ENCODE measurements at places on chromosomes 3 and 15.

DNA sequence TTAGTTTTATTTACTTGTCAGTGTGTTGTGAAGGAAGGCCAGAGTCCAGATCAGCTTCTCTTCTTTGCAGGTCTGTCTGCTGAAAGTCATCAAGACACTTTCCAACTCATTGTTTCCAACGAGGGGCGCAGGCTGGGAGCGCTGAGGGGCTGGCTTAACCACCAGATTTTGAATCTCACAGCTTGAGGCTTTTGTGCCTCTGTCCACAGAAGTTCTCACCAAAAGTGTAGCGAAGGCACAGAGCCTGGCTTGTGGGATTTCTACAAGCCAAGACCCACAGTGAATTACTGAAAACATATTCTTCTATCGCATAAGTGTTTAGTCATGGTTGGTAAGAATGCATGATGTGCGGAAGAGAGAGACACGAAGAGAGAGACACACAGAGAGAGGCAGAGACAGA, 35.2 kb downstream of the BHLHE40 start:
- DNase-seq = no peak

GRCh38 chr15:80154336-80154735, 1.5 kb downstream of the FAH start:
- DNase-seq = no peak

DNA sequence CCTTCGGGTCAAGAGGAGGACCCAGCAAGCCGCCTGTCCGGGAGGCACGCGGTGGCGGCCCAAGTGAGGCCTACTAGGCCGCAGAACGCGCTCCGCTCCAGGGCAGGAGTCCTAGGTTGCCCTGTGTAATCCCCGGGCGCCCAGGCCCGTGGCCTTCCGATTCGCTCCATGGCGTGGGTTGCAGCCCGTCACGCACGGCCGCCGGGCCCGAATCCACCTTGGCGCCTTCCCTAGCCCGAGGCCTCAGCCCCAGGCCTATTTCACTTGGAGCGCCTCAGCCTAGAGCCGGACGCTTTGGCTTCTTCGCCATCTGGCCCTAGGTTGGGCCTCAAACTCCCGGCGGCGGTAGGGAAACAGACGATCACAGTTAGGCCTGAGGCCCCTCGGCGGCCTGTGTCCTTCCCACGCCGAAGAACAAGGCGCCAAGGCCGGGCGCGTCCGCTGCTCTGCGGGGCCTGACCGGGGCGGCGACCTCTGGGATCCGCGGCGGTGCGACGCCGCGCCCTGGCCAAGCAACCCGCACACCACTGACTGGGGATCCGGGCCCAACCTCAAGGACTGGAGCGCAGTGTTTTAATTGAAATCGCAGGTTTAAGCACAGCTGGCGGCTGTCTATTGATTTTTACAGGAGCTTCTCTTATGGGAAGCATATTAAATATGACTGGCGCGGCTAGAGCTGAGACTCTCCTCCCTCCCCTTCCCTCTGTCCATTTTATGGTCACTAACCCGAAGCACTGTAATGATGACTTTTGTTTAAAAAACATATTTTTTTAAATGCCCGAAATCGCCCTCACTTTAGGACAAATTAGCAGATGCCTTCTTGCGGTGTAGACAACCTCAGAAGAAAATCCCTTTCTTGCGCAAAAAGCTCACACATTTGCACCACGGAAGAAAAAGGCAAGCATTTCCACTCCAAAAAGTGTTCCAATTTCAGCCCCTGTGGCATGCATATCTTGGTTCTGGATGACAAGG, 3.8 kb upstream of the FEZF2 start:
- DNase-seq = no peak

DNA sequence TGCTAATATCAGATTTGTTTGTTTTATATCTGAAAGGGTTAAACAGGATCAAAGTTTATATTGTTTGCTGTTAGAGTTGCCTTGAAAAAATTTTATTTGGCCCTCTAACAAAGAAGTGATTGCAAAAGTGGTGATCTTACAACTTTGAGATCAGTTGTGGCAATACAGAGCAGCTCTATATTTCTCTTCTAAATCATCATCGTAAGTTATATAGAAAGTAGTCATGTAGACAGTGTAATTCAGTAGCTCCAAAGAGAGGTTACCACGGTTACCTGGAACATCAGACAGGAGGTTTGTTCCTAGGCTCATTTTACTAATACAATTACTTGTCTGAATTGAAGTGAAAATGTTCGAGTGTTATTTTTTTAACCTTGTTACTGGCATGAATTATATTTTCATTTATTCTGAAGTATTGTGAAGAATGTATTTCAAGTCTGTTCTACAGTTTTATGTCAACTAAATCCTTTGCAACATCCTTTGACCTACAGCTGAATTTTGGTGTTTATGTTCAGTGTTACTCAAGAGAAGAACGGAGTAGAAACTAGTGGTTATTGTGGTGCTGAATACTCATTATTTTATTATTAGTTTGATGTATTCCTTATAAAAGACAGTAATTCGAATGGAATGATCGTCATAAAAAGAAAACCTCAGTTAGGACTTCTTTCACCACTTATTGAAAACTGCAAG, 214.2 kb downstream of the NAALADL2 start:
- DNase-seq = peak; percentile 6

DNA sequence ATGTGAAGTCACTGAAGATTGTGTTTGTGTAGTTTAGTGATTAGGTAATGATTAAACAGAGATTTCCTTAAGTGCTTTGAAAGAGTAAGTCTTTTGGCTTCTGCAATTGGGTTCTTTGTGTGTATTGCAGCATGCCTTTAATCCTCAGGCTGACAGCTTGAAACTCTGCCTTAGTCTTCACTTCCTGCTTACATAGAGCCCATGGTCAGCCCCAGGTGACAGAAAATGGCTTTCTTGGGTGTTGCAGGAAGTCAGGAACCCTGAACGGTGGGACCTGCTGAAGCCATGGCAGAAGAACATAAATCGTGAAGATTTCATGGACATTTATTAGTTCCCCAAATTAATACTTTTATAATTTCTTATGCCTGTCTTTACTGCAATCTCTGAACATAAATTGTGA, 61.3 kb downstream of the KBTBD8 start:
- no peak for DNase-seq

DNA sequence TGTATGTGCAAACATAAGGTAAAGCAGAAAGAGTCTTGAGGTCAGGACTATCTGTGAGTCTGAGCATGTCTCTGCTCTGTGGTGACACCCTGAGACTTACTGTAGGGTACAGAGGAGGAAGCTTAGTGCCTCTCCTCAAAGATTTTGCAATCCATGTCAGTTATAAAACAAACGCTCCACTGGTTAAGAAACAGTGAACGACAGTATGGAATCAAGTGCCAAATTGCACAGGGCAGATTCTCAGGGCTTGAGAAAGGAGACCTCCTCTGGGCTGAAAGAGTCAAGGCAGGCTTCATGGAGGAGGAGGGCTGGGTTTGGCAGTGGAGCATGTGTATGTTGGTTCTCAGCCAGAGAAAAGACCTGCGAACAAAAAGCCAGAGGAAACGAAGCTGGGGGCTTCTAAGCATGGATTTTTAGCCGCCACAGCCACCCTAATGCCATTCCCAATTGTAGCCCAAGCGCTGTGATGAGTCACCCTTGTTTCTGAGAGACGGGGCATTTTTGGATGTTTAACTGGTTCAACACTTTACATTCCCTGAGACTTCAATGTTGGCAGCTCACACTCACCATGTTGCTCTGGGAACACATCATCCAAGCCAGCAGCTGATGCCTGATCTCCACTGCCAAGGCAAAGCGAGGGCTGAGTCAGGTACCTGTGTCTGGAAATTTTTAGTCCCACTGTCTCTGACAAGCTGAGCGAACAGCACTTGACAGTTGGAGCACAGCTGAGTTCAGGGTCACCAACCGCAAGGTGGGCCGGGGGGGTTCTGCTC, 3.4 kb upstream of the DGKG start:
- peak; percentile 77 for DNase-seq

- DNase-seq = peak; percentile 94
Measured at GRCh38 chr3:177345049-177345972, 148.0 kb upstream of the TBL1XR1 start.

GRCh38 chr3:98574132-98574531, 19.3 kb downstream of the CPOX start:
- DNase-seq = no peak

GRCh38 chr15:98177966-98178592, 217.6 kb downstream of the ARRDC4 start:
- peak; percentile 78 for DNase-seq

GRCh38 chr3:160400030-160400701, 716 bp downstream of the SMC4 start:
- peak; percentile 41 for DNase-seq

- no peak for DNase-seq
Measured at GRCh38 chr3:57150113-57150581, 15.0 kb downstream of the IL17RD start.
